C1 segment of cervical spinal cord (tissue), 14 donors: ENCODE measurements at places on chromosomes 3 and 15.

- peak; percentile 68 for DNase-seq
These were observed 55.6 kb downstream of the SMAD3 start for GRCh38 chr15:67120839-67121643.

DNA sequence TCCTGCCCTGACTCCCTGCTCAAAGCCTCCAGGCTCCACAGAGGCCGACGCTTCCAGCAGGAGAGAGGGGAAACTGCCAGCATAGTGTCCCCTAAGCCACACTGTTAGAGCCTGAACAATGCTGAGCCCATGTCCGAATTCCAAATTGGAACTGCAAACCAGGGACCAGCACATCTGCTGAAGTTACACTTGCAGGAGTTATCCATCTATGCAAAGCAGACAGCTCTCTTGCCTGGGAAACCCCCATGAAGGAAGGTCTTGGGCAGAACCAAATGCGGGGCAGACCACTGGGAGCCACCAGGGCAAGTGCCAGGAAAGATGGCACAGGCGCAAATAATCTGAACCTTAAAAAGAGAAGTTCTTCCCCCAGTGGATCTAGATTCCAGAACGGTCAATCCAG is 625 bp downstream of the LRRC15 start:
- DNase-seq: no peak

- no peak for DNase-seq
These were observed 116.7 kb upstream of the PROK2 start for GRCh38 chr3:71901645-71902044.

GRCh38 chr3:181417748-181418147 is 294.0 kb upstream of the SOX2 start:
- DNase-seq: peak; percentile 15

DNA sequence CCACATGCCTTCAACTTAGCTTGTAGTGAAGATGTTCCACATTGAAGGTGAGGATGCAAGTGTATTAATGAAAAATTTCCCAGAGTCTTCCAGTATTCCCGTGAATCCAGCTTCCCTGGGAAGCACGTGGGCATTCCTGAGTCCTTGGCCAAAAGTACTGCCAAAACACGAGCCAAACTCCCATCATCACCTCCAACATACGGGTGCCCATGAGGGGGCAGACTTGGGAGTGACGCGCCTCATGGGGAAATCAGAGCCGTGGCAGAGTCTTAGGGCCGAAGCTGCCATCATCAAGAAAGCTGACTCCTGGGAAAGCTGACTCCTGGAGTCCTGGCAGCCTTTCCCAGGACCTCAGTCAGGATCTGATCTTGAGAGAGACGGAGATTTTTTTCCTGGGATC is 20.1 kb upstream of the TM2D3 start:
- DNase-seq: no peak

- no peak for DNase-seq
These were observed 370.4 kb upstream of the CDIN1 start for GRCh38 chr15:36208868-36209582.
